ENCODE measurements at places on chromosomes 5 and 9.

GRCh38 chr9:121499177-121499426, 542 bp downstream of the GGTA1 start:
- DNase-seq: no peak

DNA sequence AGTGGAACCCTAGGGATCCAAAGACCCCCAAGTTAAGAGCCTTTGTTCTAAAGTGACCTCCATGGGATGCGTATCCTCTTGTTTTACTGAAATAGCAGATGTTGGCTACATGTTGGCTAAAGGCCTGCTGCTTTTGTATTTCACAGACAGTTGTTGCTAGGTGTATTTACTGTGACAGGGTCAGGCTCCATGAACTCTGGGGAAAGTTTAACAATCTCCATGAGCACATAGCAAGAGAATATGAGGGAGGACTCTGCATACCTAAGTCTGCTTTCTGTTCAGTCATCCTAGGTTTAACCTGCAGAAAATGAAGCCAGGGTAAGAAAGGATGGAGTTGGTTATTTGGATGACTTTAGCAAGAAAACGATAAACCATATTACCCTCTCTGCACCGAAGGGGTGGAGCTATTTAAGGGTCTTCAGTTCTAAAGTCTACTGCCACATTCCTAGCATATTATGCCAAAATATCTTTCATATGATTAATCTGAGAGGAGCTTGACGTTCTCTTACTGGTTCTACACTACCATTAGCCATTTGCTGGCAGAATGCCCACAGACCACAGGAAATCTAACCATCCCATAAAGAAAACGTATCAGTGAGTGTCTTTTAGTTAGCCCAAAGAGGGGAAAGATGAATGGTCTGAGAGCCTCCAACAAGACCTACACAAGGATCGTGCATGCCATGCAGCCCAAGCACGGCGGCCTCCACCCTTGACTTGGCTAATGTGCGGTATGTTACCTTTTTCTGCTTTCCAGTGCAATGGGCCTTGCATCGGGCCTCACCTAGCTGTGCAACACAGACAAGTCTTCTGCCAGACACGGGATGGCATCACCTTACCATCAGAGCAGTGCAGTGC, 127.8 kb downstream of the SAXO1 start:
- peak; percentile 92 for DNase-seq

- no peak for DNase-seq
These were observed 171.7 kb downstream of the TTLL11 start for GRCh38 chr9:121921444-121921843.

GRCh38 chr5:90549729-90550275, 8.8 kb upstream of the ADGRV1 start:
- DNase-seq: no peak

GRCh38 chr9:125099816-125100215, 43.5 kb downstream of the SCAI start:
- DNase-seq: no peak

GRCh38 chr5:50646591-50646990, 19.8 kb upstream of the PARP8 start:
- no peak for DNase-seq

DNA sequence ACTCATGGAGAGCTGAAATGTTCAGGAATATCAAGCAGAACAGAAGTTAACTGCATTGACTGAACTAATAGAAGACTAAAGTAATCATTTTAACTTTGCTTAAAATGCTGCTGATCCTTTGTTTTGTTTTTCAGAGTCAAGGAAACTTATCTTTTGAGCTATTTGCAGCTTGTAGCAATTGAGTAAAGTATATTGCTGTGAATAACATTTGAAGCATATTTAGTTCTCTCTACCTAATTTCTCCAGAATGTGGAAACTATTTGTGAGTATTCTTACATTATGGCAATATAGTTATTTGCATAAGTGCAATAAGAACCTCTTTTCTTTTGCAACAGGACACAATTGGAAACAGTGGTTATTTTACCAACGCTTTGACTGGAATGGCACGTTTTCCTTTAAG, 5.3 kb upstream of the SOX30 start:
- no peak for DNase-seq

GRCh38 chr5:14773588-14773987, 98.0 kb downstream of the ANKH start:
- DNase-seq: no peak

- DNase-seq: no peak
These were observed 31.0 kb upstream of the SHISAL2B start for GRCh38 chr5:64659289-64659688.

Measured in brain microvascular endothelial cell (primary cell).